ENCODE measurements at places on chromosomes 2 and 18. TPM values are rescaled to one million over a fixed set of nuclear protein-coding genes. Genes with fewer than 3 reads are reported as not detected.

The RDH14 gene
- 50.1 TPM for total RNA-seq

The CYB5A gene
- total RNA-seq, result 18.1 TPM

The PFN4 gene
- total RNA-seq, result not detected

The PID1 gene
- 29.1 TPM for total RNA-seq

The CDK5R2 gene
- total RNA-seq, result not detected

The CACNB4 gene
- total RNA-seq, result 40.2 TPM

The M1AP gene
- 1.9 TPM for total RNA-seq

The BCL2 gene
- total RNA-seq, result 27.9 TPM

The LRRTM4 gene
- total RNA-seq, result 4.6 TPM

The RUFY4 gene
- 13.7 TPM for total RNA-seq

The FKBP7 gene
- total RNA-seq, result 109 TPM

The REG1A gene
- total RNA-seq, result not detected

The SERPINB11 gene
- 16.6 TPM for total RNA-seq

The TUBA4B gene
- 0.72 TPM for total RNA-seq

The PAX8 gene
- total RNA-seq, result 0.24 TPM

The CDK15 gene
- 6.7 TPM for total RNA-seq

All from umbilical cord (tissue), 2 donors.